Activated CD4-positive, alpha-beta T cell treated with anti-CD3 and anti-CD28 coated beads, Interleukin-2, amount 10 ng/mL, durations not matched to agents 7 days and 5 days (primary cell): ENCODE measurements at places on chromosomes 1 and 21.
A peak's percentile ranks its signal among the peaks of the same experiment; 100 is the strongest.

GRCh38 chr1:154571244-154571963, 3.8 kb downstream of the CHRNB2 start:
- no peak for DNase-seq

DNA sequence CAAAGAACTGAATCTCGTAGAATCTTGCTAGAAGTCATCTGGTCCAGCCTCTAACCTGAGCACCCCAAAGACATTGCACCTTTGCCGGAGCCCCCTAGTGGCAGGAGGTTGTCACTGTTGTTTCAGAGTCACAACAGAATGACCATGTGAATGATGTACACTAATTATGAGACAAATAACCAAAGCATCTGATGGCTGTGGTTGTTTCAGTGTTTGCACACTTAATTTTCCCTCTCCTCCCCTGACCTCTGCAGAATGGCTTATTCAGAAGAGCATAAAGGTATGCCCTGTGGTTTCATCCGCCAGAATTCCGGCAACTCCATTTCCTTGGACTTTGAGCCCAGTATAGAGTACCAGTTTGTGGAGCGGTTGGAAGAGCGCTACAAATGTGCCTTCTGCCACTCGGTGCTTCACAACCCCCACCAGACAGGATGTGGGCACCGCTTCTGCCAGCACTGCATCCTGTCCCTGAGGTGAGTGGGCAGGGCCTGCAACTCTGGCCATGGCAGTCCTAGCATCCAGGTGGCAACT, 26.4 kb downstream of the TRAF5 start:
- DNase-seq, result peak; percentile 60

DNA sequence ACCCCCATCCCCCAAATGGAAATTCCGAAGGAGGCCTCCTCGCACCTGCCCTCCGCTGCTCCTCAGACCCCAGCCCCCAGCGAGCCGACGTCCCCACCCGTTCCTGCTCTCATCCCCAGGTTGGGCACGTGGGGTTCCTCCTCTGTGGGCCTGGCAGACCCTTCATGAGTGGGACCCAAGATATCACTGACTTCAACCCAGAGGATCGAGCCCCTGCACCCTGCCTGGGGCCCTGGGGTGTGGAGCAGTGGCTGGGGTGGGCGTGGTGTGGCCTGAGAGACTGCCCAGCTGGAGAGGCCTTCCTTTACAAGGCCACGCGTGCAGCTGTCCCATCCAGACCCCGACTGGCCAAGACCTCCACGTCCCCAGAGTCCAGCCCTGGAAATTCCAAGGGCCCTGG, 17.6 kb upstream of the ARHGEF16 start:
- DNase-seq, result no peak

DNA sequence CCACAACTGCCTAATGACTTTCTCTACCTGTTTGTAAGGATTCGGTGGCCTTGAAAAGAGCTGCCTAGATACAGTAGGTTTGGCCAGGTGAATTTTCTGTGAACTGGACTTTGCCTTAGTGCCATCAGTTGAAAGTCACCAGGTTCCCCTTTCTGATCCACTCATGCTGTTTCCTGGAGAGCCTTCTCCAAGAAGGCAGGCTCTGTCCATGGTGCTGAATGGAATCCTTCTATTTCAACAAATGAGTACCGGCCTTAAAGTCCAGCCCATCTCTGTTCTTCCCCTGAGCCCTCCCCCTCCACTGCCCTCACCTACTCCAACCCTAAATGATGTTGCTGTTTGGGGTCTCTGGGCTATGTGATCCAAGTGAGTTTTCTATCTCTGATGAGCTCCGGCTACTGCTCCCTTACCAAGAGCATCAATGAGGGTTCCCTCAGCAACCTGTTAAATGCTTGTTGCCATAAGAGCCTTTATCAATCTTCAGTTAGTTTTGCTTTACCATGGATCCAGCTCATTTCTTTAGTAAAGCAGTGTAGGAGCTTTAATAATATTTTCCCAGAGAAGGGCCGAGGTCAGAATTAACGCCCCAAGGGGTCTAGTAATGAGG, 500.4 kb downstream of the PTPRU start:
- peak; percentile 45 for DNase-seq

DNA sequence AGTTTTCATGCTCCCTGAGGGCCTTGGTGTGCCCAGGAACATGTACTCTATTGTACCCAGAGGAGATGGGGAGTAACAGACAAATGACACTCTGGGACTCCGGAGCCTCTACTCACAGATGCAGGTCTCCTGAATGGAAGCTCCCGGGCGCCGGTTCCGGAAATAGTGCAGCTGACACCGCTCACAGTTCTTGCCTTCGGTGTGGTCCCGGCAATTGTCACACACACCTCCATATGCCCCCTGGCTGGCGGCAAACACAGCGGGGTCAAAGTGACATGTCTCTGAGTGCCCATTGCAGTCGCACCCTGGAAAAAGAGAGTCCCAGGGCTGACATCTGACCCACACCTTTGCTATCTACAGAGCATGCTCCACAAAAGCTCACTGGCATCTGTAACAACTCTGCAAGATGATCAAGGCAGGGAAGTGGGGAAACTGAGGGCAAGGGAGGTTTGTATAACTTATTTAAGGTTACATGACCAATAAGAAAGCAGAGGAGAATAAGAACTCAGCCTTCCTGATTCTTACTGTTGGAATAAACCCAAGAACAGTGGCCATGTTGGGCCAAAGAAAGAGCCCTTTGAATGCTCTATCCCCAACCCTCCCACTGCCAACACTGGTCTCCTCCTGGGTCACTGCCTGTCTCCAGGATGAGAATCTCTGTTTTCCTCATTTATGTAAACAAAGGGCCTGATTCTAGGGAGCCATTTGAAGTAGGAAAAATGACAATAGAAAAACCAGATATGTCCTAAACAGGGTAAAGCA, 22.4 kb downstream of the LAMB3 start:
- DNase-seq, result no peak
